WERI-Rb-1 (cell line): ENCODE measurements at places on chromosomes 3 and 15.

DNA sequence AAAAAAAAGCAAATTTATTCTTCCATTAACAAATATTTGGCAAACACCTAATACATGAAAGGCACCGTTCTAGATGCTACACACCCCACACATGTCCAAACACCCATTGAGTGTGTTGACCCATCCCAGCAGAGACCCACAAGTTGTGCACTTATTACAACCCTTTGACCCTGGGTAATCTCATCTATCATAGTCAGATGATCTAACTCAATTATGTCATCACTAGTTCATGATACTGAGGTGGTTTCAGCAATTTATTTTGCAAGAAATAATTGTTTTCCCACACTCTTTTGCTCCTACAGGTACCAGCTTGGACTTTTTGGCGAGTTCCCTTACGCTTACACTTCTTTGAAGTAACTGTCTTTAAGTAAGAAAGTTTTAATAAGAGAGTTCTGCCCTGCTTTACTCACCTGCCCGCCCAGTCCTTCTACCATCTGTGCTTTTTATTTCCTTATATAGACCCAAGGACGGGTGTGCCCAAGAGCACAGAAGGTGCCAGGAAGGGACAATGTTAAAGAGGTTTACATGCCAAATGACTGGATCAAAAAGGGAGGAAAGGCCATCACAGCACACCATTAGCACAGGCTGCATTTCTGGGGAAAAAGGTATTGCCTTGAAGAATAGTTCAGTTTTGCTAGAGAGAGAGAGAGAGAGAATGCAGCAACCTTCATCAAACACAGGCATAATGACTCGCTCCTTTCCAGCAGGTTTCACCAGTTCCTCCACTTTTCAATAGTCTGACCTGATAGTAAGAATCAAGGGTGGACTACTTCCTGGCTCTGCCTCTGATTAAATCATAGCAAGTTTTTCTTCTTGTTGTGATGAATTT, 54.5 kb upstream of the ATP11B start:
- DNase-seq, result no peak

DNA sequence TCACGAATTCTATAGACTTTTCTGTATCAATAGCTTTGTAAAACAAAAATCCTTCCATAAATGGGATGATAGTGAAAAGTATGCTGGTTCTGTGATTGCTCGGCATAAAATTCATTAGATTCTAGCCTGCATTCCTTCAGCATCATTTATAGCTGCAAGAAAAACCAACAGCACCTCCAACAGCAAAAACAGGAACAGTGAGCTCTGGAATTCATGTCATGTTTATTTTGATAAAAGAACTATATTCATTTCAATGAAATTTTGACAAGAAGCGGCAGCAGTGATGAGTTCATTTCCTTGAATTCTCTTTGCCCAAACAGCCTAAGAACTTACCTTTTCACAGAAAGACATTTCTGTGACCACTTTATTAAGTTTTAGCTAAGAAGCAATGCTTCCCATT, 515.2 kb upstream of the CCDC54 start:
- no peak for DNase-seq

DNA sequence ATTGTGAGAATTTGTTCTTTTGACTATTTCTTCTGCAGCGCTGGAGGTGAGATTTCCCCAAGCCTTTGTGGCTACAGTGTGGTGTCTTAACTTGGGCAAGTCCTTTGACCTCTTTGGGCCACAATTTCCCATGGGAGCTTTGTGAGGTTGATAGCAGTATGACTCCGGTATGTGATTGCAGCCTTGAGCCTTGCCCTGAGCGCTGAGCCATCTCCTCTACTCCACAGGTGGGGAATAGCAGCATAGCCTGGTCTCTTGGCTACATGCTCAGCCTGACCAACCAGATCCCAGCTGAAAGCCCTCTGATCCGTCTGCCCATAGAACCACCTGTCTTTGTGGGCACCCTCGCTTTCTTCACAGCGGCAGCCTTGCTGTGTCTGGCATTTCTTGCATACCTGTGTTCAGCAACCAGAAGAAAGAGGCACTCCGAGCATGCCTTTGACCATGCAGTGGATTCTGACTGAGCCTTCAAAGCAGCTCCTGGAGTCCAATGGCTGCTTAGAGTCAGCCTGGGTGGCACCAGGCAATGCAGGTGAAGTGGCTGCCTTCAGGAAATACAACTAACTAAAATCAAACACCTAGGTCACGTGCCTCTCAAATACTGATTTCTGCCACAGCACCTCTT, 30.0 kb upstream of the RPL14 start:
- DNase-seq, result no peak

DNA sequence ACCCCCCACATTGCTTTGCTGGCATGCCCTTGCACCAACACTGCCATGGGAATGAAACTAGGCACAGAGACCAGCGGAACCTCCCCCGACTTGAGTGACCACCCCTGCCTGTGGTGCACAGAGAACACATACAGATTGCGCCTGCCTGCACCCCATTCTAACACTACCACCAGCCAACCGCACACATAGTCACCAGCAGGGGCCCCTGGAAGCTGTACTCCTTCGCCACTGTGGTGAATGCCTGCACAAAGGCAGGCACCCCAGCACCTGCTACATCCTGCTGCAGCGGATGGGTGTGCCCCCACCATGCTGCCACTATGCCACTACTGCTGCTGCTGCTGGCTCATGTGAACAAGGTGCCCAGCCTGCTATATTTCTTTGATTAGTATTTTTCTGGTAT, 27.4 kb upstream of the DNAAF4 start:
- DNase-seq, result no peak

- no peak for DNase-seq
Measured at GRCh38 chr3:66362541-66362941, 138.3 kb downstream of the LRIG1 start.

DNA sequence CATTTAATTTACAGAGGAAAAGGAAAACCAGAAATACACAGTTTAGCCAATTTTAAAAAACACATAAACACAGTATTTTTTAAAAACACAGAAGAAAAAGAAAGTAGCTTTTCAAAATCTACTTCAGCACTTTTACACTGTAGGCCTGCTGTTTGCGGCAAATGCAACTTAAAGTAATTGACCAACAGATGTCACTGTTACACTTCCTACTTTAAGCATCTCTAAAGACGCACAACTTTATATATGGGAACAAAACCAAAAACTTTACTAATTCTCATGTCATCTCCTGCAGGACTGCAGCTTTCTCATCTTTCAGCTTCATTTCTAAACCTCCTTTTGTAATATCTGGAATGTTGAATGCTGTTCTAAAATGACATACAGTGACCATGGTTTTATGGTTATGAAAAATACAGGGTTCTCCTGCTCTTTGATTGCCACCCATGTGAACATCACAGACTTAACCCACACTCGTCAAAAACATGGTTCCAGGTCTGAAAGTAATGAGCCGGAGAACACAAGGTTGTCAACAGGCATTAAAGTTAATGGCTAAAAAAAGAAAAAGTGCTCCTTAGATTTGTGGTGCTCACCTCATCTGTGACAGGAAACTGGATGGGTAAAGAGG, 107.9 kb downstream of the FMN1 start:
- no peak for DNase-seq

DNA sequence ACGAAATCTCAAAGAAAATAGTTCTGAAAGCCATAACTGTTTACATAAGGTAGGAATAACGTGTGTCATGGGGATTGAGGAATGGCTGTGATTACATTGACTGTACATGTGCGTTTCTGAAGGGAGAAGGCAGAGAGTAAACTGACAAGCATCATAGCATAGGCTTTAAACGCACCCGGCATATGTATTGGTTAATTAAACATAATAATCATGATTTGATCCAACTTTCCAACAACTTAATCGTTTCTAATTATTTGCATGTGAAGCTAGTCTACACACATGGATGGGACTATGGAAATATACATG, 3.3 kb downstream of the TMEM108 start:
- no peak for DNase-seq

DNA sequence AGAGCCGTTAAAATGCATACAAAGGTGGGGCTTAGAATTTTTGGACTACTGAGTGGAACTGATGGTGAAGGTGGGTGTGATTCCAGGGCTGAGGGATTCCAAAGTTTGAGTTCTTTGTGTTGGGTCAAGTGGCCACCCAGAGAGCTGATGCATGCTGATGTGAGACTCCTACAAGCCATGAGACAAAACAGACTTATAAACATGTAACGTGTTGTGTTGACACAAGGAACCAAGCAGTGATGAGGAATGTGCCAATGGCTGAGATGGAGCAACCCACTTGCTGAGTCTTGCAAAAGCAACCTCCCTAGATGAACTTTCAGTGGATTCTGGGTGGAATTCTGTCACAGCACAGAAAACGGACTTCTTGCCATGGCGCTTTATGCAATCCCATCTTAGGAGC, 289.0 kb downstream of the TLE3 start:
- no peak for DNase-seq

DNA sequence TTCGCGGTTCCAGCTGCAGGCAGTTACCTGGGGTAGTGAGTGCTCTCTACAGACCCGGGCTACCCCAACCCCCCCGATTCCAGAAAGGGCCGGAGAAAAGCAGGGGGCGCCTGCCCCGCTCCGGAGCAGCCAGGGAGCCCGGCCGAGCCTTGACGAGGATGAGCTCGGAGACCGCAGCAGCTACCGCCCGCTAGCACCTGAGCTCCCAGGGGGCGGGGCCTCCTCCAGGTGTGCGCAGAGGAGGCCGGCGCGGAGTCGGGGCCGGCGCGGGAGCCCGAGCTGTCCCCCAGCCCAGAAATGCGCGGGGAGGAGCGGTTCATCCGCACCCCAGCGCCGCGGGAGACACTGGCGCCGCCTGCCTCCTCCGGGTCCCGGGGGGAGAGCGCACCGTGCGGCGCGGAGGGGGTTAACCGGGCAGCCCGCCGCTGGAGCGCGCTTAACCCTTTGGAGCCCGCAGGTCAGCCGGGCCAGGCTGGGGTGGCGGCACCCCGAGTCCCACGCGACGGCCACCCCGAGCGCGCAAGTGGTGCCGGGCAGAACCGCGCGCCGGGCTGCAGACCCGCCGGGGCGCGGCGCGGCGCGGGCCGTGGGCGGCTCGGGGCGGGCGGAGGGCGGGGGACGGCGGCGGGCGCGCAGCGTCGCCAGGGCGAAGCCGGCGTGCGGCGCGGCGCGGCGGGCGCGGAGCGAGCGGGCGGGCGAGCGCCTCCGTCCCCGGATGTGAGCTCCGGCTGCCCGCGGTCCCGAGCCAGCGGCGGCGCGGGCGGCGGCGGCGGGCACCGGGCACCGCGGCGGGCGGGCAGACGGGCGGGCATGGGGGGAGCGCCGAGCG, at the start of gene CACNA1D:
CACNA1D (plus strand) TSS at position 649 of the 829 bp plus-strand sequence. CDS start 556 bp downstream, outside the sequence.
- DNase-seq, result peak; percentile 52

GRCh38 chr15:81548365-81549130, 174.5 kb upstream of the TMC3 start:
- no peak for DNase-seq

GRCh38 chr3:159260049-159260662, 458.3 kb downstream of the MFSD1 start:
- DNase-seq, result peak; percentile 24

GRCh38 chr15:67296188-67296587, 41.6 kb downstream of the IQCH start:
- no peak for DNase-seq

- DNase-seq, result peak; percentile 11
Measured at GRCh38 chr3:61172684-61173083, 78.6 kb downstream of the FHIT start.

- no peak for DNase-seq
Measured at GRCh38 chr15:94105760-94106159, 125.6 kb upstream of the MCTP2 start.

DNA sequence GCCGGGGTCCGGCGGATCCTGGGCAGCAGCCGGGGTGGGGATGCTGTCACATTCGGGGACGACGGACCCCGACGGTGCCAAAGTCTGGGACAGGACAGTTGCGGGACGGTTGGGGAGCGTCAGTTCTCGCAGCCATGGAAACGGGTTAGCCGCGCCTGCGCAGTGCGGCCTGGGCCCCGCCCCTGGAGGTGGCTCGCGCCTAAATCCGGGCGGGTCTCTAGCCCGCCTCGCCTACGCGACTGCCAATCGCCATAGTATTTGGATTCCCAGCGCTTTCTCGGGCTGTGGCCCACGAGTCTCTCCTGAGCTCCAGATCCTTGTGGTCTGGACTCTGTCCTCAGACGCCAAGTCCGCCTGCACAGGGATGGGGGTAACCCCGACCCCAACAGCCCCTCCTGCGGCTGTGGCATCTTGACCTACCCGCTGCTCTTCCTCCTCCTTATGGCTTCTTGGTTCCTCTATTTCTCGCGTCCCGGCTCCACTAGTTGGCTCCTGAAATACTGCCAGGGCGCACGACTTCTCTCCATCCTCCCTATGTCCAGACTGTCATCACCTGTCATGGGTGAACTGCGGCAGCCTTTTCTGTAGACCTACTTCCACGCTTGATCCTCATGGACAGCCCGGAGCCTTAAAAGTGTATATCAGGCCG, at the start of gene ZMYND10:
ZMYND10 (minus strand) TSS at position 147 of the 649 bp plus-strand sequence. CDS start 153 bp downstream, outside the sequence.
- DNase-seq, result peak; percentile 84

DNA sequence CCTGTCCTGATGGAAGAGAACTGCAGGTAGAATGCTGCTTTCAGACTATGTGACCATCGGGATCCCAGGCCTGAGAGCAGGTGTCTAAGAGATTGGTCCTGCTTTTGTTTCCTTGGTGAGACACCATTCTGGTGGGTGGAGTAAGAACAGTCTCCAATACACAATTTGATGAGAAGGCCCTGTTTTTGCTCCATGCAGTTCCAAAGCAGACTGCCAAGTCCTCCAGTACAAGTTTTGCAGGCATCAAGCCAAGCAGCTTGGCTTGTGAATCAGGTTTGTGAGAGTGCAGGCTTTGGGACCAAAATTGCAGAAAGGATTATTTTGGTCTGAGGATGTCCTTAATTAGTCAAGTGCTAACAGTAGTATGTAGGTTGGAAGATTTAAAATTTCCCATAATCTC, 381.6 kb downstream of the FOXP1 start:
- no peak for DNase-seq

DNA sequence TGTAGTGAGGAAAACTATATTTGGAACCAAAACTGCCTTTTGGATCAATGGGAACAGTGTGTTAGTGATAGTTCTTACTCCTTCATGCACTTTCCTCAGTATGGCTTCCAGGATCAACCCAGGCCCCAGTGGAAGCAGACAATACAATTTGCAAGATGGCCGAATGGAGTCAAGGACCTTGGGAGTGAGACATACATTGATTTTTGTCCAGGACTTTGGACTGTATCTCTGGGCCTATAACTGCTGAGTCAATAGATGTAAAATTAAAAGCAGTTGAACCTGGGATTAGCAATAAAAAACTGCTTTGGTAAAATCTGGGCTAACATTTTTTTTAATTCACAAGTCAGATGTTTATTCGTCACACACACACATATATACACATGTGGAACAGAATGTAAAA, 1.8 kb downstream of the ARRDC4 start:
- no peak for DNase-seq

- no peak for DNase-seq
Measured at GRCh38 chr3:138786788-138787271, 47.9 kb downstream of the PIK3CB start.

- no peak for DNase-seq
Measured at GRCh38 chr15:70046679-70047369, 50.9 kb downstream of the TLE3 start.

- no peak for DNase-seq
Measured at GRCh38 chr3:155983834-155984474, 113.5 kb downstream of the GMPS start.

DNA sequence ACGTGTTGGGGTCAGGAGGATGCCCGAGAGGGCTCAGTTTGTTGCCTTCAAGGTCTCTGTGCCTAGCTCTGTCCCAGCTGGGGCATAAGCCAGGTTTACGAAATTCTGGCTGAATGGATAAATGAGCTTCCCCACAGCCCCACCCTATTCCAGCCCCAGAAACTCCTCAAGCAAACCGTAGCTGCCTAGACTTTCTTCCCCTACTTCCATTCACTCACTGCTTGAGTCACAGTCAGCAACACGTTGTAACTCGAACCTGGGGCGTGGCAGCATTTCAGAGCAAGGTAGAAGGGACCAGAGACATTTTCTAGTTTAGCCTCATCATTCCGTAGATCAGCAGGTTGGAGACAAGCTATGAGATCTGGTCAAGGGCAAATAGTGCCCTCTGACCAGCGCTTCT, 24.2 kb downstream of the NMNAT3 start:
- DNase-seq, result no peak
